ENCODE measurements at places on chromosomes 5 and 9. TPM values are rescaled to one million over a fixed set of nuclear protein-coding genes. Genes with fewer than 3 reads are reported as not detected.
A peak's percentile ranks its signal among the peaks of the same experiment; 100 is the strongest.

The DMRTA1 gene
- 0.69 TPM for total RNA-seq

DNA sequence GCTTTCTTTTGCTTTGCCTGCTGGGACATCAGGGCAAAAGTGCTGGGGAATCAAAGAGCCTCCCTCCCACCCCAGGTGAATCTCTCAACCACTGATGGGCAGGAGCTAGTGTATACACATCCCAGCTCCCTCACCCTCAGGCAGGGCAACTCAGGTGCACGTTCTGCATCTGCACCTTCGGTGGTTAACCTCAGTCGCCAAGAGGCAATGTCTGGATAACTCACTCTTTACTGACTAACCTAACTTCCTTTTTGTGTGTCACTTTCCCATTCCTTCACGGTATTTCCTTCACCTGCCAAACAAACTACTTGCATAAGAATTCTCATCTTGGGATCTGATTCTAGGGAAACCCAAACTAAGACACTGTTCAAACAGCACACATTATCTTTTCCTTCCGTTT, 26.3 kb downstream of the CNTFR start:
- no peak for DNase-seq

The ZBTB34 gene
- total RNA-seq = 5.5 TPM

DNA sequence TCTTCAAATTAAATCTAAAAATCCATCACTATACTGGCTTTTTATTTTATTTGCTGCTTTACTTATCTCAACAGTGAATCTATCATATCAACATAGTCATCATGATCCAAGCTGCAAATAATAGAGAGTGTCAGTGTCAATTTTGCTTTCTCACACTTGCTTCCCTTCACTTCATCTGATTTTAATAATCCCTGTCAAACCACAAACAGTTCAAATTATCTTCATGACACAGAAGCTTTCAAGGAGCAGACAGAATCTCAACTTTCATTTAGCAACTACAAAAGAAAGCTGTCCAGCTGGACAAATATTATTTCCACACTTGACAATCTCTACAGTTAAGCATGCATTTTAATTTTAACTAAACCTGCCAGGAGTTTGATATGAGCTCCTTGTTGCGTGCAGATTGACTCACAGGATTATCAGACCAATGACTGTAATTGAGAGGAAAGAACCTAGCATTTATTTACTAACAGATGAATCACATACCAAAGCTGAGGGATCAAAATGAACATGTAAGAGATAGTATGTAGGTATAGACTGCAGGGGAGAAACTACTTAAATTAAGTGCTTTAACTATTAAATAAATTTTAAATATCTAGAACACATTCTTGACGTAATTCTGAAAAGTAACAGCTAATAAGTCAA, 56.0 kb downstream of the KIAA0825 start:
- no peak for DNase-seq

The ABLIM3 gene
- total RNA-seq = 6.2 TPM

The TTC23L gene
- 3.3 TPM for total RNA-seq

GRCh38 chr9:127694890-127695720, 11.7 kb upstream of the CFAP157 start:
- DNase-seq = no peak

The PKN3 gene
- 4.2 TPM for total RNA-seq

DNA sequence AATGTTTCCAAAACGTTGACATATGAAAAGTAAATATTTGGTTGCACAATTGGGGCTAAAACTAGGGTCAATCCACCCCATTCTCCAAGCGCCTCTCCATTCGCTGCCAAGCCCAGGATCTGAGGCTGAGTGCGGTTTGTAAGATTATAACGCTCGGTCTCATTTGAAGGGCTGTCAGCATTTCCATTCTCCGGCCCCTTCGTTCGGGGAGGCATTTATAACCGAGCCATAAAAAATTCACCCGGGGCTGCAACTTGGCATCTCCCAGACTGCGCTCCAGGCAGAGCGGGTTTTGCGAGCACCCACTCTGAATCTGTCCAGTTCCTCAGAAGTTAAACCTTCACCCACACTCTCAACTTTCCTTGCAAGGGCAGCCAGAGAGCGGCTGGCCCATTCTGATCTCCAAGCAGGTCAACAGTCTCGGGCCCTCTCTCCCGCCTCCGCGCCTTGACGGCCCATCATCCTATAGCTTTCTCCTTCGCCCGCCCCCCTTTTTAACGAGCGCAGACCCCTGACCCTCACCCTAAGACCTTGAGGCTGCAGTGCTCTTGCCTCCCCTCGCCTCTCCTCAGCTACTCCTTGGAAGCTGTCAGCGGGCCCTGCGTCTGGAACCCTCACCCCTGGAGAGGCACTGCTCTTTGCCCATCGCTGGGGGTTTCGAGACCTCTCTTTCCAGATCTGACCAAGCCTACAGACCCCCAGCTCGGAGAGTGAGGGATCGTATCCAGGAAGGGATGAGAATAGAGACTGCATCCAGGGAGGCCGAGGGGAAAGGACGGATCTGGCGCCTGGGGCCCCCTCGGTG, 1.1 kb downstream of the SLIT3 start:
- peak; percentile 32 for DNase-seq

GRCh38 chr9:114061292-114061691, 16.8 kb downstream of the AMBP start:
- DNase-seq = no peak

DNA sequence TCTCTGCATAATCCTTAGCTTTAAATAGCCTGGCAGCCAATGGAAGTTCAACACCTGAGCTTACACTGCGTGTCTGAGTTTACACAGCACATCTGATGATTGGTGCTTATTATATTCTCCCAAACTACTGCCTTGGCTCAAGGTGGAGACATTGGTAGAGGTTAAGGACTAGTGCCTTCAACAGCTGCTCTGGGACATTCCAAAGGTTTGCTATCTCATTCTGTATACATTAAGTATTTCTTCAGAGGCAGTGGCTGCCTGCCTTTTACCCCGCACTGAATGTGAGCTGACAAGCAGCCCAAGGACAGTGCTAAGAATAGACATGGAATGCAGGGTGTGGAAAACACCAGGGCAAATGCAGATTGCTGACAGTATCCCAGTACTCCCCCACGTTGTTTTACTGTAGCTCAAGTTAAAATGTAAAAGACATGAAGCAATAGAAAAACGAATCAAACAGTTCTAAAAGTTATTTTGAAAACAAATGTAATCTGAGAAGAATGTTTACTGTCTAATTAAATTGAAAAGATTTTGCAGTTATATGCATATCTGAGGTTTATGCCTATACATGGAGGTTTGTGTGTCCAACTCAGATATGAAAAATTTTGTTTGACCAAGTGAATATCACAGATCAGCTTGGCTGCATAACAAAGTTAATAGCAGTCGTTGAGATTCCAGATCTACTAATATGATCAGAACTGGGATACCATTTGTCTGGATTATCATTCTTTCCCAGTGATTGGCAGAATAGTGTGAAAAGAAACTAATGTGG, 1.8 kb downstream of the HSPB3 start:
- DNase-seq = peak; percentile 39

- no peak for DNase-seq
Measured at GRCh38 chr9:104682642-104683041, 11.7 kb upstream of the OR13D1 start.

DNA sequence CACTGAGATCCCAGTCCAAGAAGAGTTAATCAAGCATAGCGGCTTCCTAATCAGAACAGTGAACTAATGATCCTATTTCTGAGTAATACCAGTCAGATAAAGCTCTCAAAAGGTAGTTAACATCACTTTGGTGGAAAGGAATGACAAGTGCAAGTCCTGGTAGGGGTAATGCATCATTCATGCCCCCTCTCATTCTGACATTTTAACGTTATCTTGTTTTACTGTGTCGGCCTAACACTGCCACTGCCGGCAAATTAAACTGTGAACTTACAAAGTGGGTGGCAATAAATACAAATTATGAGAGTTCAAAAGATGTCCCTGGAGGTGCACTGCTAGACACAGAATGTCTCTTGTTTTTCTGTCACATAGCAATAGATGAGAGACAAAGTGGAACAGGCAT, 131.6 kb downstream of the EBF1 start:
- no peak for DNase-seq

DNA sequence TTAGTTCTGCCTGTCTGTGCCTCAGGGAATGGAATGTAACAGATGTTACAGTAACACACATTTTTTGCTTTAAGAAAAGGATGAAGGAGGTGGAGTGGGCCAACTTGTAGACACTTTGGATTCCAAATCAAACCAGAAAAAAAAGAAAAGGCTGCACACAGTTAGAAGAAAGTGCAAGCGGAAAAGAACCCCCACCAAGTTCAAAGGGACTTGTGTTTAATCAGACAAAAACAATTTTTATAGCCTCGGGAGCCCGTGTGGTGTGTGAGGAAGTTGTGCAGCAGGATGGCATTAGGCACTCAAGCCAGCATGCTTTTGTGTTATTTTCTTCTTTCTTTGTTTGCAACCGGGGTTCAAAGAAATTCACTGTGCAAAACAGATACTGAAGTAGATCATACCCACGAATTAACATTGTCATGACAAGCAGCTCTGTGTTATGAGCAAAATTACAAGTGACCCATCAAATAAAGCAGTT, 189.5 kb downstream of the SEMA5A start:
- DNase-seq = no peak

The FAM169A gene
- 3.2 TPM for total RNA-seq

DNA sequence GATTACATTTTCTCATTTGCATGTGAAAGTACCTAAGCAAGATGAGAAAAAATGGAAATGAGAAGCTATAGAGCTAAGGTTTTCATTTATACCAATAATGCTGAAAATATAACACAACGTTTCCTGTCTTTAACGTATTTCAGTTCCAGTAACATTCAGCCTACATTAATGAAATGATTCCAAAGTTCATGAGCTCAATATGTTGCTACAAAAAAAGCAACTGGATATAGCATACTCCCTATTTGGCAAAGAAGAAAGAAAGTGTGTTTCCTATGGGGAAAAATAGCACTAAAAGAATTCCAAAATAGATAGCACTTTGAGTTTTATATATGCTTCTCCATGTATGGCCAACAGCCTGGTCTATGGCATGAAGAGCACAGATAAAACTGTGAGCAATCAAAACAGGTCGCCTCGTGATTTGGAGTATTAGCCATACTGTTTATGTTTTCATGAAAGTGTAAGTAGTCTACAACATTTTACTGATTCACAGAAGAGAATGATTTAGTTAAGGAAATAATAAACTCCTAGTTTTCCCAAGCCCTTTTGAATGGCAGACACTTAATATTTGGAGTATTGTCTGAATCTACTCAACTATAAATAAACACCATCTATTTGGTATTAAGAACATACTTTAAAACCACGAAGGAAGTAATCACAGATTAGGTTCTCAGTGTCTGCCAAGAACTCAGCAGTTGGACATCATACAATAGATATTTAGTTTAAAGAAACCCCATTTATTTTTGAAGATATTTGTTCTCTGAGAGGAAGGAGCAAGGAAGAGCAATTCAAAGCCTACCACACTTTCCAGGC, 258.7 kb upstream of the RASA1 start:
- no peak for DNase-seq

GRCh38 chr9:79858508-79858907, 286.7 kb downstream of the TLE4 start:
- no peak for DNase-seq

The SH2D3C gene
- 4.6 TPM for total RNA-seq

The PHF24 gene
- 0.71 TPM for total RNA-seq

DNA sequence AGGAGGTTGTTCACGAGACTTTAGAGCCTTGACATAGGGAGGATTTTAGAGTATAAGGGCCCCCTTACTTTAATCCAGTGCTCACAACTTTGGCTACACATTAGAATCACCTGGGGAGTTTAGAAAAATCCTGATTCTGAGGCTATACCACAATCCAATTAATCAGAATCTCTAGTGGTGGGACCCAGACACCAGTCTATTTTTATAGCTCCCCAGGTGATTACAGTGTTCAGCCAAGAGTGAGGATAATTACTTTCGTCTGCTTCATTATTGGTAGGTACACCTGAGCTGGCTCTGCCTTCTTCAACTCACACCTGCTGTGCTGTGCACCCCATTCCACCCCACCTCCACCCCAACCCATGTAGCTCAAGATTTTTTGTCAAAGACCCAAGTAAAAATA, 141.3 kb upstream of the EPB41L4A start:
- DNase-seq = no peak

- no peak for DNase-seq
Measured at GRCh38 chr5:981456-981855, 27.1 kb upstream of the NKD2 start.

GRCh38 chr9:18890372-18890771, 142.6 kb downstream of the SAXO1 start:
- no peak for DNase-seq

DNA sequence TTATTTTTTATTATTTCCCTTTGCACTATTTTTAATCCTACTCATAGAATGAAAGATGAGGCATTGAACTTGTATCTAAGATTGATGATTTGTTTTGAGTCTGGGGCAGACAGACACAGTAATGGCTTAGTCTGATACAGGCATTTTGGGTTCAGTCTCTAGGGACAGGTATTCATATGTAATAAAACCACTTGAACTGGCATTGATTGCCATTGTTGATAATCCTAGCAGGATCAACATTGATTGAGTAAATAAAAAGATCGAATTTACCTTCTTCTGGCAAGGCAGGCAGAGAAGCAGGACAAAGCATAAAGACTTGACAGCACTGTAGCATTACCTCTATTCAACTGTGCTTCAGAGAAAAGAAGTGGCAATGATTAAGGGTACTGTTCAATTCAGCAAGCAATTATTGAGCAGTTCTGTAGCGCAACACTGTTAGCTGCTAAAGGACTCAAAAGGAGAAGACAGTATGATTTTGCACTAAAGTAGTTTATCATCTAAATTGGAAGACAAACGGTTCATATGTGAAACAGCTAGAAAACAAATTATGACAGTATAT, 144.4 kb downstream of the COMMD10 start:
- no peak for DNase-seq

The C9orf43 gene
- 0.92 TPM for total RNA-seq

DNA sequence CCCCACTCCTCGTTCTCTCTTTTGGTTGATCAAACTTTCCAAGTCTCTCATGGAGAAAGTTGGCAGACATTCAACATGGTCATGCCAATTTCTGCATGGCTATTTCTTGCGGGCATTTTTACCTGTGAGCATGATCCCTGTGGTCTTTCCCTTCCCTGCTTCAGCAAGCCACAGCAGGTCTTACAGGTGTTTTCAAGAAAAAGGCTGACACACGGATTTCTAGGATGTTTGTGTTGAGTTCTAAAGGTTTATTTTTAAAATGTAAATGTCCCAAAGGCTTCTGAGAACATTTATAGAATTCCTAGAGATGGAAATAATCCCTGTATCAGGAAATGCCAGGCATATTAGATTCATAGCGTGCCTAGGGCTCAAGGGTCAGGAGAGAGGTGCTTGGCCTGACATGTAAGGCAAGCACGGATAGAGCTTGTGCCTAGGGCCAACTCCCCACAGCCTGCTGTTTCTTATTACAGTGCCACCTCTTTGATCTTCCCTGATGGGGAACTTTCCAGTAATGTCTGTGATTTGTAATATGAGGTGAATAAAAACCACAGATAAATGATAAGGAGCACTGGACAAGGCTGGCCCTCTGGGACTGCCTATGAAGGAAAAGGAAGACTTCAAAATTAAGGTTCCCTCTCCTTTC, 79.8 kb downstream of the MUSK start:
- DNase-seq = no peak

- peak; percentile 35 for DNase-seq
Measured at GRCh38 chr5:141430332-141431113, at the start of gene PCDHGA12. Gene PCDHGA12 (plus strand): TSS chr5:141430507. CDS start chr5:141430760, 253 bp downstream.

Data from ovary (tissue), 10 donors.